ENCODE measurements at places on chromosomes 3 and 15.

DNA sequence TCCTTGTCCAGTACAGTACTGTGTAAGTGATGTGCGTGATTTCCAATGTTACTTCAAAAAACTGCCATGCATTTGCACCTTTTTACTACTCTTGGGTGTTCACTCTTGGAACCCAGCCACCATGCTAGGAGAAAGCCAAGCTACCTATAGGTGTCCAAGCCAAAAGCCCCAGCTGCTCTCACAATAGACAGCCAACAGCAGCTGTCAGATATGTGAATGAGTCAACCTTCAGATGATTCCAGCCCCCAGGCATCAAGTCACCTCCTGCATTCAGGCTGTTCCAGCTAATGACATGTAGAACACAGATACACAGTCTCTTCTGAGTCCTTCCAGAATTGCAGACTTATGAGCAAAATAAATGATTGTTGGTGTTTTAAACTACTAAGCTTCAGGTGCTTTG lies 417.7 kb upstream of the TGFBR2 start:
- no peak for DNase-seq

DNA sequence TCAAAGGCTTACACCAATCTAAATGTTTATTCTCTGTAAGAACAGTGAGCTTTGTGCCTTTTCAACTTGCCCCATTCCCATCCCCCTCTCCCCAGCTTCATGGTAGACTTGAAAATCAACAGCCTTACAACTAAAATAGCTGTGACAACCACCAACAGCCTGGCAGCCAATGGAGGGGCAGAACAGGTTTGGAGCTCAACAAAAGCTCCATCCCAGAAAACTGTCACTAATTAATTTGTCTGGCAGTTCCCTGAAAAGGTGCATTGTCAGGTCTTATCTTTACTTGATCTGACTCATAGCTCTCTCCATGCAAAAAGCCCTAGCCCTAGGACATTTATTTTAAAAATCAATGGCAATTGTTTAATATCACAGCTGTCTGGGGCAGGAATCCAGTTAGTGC lies 22.6 kb downstream of the MTHFS start:
- DNase-seq, result no peak

DNA sequence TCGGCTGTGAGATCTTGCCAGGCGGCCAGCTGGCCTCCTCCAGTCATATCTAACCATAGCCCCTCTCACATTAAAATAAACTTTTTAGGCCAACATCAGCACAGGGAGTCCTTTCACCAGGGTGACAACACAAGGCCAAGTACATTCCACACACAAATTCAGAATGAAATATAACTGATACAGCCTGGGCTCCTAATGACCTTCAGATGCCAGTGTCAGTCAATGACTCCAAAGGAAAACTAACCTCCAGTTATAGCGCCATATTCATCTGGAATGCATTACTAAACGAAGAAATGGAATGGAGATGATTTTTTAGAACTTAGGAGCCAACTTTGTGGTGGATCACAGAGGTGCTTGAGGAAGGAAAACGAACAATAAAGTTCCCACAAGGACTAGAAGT lies 205.4 kb downstream of the GREM1 start:
- no peak for DNase-seq

GRCh38 chr3:157027861-157028745 lies 131.8 kb downstream of the CCNL1 start:
- DNase-seq, result no peak

- DNase-seq, result no peak
Measured at GRCh38 chr15:37720267-37720666, 214.2 kb upstream of the TMCO5A start.

DNA sequence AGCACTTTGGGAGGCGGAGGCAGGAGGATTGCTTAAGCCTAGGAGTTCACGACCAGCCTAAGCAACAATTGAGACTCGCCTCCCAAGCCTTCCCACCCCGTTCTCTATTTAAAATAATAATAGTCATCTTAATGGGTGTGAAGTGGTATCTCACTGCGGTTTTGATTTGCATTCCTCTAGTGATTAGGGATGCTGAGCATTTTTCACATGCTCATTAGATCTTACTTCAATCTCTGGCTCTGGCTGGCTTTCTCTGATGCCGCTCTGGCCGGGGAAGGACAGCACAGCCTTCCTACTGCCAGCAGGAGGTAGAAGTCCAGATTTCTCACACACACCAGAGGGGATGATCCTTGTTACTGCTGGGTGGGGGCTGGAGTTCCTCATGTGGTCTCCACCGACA lies 7.4 kb upstream of the EIF4A2 start:
- DNase-seq, result peak; percentile 93

GRCh38 chr3:29164825-29165224 lies 116.0 kb upstream of the RBMS3 start:
- no peak for DNase-seq

DNA sequence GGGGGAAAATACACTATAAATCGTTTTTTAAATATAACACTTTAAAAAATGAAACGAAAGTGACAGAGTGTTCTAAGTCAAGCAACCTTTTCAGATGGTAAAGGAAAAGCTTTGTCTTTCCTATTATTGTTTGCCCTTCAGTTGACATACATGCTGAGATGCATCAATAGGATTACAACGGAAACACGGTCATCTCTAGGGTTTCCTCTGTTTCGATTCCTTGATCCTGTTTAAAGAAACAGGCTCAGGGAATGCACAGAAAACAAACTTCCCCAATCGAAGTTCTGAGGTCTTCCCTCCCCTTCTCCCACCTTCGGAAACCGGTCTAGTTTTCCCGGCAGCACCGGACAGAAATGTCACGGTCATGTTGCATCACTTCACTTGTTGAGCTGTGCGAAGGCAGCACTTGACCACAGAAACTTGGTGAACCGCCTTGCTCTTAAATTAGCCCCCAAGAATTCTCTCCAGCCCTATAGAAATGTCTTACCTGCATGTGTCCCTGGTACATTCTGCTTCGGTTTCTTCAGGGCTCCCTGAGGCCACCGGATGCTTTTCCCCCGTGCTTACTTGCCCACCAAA lies 556 bp downstream of the PEX5L start:
- no peak for DNase-seq

DNA sequence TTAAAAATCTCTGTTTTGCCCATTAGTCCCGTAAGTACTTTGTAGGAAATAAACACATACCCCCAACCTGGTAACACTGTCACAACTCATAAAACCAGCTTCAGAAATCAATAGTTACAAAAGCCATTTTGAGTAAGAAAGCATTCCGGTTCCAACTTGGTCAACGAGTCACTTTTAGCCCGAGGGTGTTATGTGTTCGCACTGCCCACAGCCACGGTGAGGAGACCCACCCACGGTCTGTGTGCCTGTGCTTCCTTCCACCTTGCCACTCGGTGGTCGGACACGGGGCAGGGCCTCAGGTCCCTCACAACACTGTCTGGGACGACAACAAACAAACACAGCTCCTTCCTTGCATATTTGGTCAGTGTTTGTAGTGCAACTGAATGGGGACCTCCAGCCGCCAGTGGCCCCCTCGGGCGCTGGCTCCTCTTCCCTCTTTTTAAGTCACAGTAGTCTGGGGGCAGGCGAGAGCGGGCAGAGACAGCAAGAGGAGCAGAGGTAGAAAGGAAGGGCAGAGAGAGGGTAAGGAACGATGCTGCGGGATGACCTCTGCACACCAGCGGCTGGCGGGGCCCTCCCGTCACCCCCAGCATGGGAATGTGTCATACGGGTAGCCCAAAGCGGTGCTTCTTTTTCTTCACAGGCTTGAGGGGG lies 5.2 kb upstream of the MUSTN1 start:
- DNase-seq, result no peak

DNA sequence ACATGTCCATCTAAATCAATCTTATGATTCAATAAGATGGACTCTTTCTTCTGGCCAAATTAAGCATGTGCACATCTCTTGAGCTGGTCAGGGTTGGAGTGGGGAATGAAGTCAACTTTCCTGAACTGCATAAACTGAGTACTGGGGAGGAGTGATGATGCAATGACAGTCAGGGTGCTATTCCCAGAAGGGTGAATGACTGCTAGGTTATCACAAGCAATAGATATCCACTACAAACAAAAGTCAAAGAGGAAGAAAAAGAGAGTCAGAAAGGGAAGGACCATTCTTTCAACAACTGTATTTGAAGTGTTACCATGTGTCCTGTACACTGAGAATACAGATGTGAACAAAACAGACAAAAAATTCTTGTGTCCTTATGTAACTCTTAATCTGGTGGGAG lies 70.0 kb downstream of the ALCAM start:
- no peak for DNase-seq

DNA sequence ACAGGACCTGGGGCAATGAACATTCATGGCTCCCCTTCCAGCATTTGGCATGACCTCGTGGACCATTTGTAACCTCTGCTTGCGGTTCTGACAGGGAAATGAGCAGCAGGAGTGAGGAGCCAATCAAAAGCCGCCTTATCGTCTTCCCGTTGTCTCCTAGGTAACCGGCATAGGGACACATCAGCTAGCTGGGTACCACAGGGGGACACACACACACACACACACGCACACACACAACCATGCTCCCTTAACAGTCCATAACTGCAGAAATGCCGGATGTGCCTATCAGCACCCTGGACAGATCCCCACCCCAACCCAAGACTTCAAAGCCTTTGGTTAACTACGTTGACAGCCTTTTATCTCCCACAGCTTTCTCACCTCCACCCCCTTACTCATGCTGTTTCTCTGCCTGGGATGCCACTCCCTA lies 53.4 kb upstream of the CCDC174 start:
- peak; percentile 93 for DNase-seq

DNA sequence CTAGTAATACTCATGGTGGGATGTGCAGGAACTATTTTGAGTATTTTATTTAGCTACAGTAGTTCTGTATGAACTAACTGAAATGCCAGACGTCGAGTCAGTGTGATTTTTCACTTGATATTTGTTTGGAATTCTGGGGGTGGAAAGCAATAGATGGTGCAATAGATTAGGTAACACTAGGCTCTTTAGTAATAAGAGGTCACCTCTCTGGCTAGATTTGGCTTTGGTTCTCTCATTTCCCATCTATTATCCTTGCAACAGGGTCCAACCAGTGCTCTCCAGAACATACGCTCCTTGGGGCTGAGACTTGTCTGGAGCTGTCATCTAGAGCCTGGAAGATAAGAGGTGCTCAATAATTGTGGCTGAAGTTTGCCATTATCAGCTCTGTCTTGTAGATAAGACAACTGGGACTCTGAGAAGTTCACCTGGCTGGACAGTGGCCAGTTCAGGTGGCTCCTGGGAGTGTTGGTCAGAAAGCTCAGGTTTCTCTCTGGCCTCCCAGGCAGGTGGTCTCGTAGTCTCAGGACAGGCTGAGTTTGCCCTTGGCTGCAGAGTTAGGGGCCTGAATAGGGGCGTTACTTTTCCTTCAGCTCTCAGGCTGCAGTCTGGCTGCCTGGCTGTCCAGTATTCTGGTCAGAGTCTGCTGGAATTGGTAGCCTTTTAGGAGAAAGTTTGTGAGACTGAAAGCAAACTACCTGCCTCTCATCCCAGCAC lies 277.5 kb upstream of the RGMA start:
- DNase-seq, result peak; percentile 58

DNA sequence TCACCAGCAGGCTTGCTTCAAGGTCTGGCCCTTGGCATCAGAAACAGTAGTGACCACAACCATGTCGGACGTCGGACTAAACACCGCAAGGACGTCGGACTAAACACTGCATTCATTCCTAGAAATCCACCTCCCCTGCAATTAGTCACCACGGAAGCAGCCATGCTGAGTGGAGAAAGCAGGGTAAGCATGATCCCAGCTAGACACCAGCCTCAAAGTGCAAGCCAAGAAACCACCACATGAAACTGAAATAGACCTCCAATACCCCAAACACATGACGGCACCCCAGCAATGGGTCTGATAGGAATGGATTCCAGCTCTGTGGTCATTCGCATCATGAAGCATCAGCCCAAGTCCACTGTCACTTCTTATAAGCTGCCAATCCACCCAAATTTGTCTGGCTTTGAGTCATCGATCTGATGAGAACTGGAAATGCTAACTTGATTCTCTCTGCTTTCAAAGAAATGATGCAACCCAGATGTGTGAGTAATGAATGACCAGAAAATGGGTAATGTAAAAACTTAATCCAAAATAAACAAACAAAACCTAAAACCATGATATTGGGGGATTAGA lies 348.3 kb upstream of the TMCO5A start:
- DNase-seq, result no peak

DNA sequence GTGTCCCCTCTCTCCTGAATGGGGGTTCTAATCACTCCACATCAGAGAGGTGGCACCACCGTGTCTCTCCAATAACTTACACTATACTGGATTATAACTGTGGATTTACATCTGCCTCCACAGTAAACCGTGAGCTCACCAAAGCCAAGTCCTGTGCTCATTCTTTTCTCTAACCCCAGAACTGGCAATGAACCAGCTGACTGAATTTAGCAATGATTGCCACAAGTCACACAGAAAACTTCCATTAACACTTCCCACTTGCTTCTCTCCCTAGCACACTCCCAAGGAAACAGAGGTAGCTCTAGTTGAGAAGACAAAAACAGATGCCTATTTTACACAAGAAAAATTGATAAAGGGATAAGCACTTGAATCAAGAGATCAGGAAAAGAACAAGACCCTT lies 361.3 kb downstream of the ULK4 start:
- DNase-seq, result no peak

DNA sequence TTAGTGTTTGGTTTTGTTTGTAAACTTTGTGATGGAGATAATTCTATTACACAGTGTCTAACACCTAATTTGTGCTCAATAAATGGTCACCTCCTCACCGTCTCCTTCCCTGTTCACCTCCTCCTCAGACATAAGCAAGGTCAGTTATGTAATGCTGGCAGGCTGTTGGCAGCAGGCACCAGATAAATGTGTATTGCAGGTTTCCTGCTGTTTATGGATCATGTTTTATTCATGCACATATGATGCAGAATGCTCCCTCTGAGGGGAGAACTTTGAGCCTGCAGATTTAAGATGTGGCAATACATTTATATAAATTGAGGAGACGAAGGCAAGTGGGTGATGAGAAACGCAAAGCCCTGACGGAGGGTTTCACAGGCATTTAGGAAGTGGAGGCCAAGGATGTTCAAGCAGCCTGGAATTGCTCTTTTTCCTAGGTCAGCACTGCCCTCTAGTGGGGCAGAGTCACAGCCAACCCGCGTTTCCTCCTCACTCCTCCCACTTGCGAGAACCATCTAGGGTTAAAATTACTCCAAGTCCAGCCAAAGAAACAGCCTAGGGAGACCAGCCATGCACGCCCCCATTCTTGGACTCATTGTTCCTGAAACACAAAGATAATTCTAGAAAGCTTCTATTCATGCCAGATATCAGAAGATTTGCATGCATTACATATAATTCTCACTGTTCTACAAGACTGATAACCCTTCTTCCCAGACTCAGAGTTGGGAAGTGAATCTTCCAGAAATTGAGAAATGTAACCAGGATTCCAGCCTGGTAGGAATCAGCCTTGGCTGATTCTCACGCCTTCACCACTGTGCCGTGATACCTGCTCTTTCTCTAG lies 228.7 kb downstream of the SLCO3A1 start:
- DNase-seq, result peak; percentile 94

GRCh38 chr3:190076601-190077394 lies 43.9 kb downstream of the P3H2 start:
- peak; percentile 57 for DNase-seq

GRCh38 chr3:6857510-6857909 lies 3.4 kb upstream of the GRM7 start:
- DNase-seq, result no peak

DNA sequence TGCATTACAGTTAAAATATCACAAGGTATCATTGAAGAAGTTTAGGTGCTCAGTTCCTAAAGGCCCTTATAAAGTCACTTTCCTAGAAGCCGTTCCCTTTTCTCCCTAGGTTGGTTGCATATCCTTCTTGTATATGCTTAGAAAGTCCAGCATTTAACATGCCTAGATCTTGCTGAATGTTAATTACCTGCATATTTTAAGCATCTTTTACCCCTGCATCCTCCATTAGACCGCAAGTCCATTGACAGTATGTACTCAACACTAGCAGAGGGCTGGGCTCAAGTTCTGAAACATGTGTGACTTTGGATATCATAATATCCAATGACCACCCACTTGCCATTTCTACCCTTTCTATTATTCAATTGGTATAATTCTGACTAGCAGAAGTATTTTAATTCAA lies 336.6 kb downstream of the ROBO2 start:
- no peak for DNase-seq
